ENCODE measurements at places on chromosomes 11 and 22.

DNA sequence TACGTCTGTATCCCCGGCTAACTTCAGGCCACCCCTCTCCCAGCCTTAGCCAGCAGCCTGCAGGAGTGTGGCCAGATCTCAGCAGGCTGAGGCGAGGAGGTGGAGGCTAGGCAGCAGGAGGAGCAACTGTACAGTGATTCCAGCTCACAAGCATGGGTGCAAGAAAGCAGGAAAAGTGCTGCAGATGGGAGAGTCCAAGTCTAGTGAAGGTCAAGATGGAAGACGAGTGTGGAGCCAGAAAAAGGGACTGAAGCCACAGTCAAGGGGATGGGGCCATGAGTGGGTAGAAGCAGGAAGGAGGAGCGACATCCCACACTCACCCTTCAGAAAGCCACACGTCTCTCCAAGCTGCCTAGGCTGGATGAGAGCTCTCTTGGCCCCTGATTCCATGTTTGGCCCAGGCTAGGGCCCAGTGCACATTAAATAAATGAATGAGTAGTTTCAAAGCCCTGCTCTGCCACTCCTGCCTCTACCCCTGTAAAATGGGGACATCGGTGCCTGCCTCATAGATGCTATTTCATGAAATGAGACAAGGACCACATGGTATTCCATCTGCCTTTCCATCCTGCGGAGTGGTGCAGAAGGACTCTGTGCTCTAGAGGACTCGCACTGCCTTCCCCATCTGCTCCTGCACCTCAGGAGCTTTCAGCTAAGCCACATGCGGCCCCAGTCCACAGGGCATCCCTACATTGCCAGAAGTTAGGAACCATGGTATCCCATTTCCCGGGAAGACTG, 2.9 kb downstream of the YDJC start:
- no peak for DNase-seq
- H3K4me1 ChIP-seq, result peaks cover 24% of the 10 kb centered on the region
- peaks cover 11% of the 10 kb centered on the region for H3K27me3 ChIP-seq
- peaks cover 18% of the 10 kb centered on the region for H3K36me3 ChIP-seq
- peak overlapping the region; percentile 42 for H3K27ac ChIP-seq

DNA sequence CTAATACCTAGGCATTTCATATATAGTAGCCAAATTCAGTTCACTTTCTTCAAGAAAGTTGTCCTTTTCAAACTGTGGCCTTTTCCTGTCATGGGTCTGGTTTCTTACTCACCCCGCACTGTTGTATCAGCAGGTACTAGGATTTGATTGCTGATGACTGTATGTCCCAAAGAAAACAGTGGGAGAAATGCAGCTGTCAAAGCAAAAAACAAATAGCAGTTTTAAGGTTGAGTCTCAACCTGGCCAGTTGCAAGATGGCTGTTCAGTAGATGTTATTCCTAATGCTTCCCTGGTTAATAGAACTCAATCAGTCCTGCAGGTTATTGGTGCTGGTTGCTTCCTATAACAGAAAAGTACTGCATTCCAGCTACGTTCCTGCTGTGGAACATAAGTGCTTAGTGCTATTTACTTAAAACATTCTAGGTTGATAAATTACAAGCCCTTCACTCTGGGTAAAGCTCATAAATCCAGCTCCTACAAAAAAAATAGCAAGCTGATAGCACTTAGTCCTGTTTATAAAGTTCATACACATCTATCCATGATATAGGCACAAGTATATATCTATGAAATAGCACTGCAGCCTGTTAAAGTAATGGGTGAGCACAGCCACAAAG, 26.6 kb downstream of the NF2 start:
- H3K27me3 ChIP-seq, result no peaks in the 10 kb centered on the region
- DNase-seq, result no peak
- no peak overlapping the region for H3K4me3 ChIP-seq
- H3K36me3 ChIP-seq, result no peaks in the 10 kb centered on the region
- H3K27ac ChIP-seq, result peak overlapping the region; percentile 34
- H3K4me1 ChIP-seq, result peaks cover 38% of the 10 kb centered on the region

GRCh38 chr11:57327721-57328120, 3.0 kb upstream of the TNKS1BP1 start:
- H3K4me1 ChIP-seq, result peaks cover 28% of the 10 kb centered on the region
- peaks cover 68% of the 10 kb centered on the region for H3K36me3 ChIP-seq
- H3K27ac ChIP-seq, result peak overlapping the region; percentile 32
- H3K4me3 ChIP-seq, result no peak overlapping the region

DNA sequence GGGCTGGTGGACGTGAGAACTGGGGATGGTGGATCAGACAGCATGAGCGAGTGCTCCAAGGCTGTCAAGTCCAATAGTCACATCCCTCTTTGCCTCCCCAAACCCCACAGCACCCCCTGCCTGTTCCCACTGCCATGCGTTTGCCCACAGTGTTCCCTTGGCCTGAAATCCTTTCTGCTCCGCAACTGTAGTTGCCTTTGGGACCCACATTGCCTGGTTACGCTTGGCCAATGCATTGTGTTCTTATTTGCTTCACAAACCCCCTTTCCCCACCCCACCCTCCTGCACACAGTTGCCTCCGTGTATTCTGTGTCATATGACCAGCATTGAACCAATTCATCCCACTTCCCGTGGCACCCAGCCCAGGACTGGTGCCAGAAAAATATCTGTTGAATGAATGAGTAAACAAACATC, 2.1 kb upstream of the KIAA0930 start:
- peaks cover 23% of the 10 kb centered on the region for H3K27me3 ChIP-seq
- DNase-seq, result no peak
- H3K27ac ChIP-seq, result no peak overlapping the region

GRCh38 chr11:109424901-109425300, 2.9 kb downstream of the C11orf87 start:
- H3K27ac ChIP-seq, result no peak overlapping the region
- peaks cover 57% of the 10 kb centered on the region for H3K27me3 ChIP-seq
- H3K4me1 ChIP-seq, result peaks cover 12% of the 10 kb centered on the region
- no peak overlapping the region for H3K4me3 ChIP-seq

GRCh38 chr11:31805037-31805628, 6.0 kb downstream of the PAX6 start:
- peak; percentile 61 for DNase-seq
- peaks cover 100% of the 10 kb centered on the region for H3K27me3 ChIP-seq
- peaks cover 78% of the 10 kb centered on the region for H3K4me1 ChIP-seq
- H3K4me3 ChIP-seq, result peak overlapping the region; percentile 69
- H3K27ac ChIP-seq, result no peak overlapping the region
- no peaks in the 10 kb centered on the region for H3K36me3 ChIP-seq

GRCh38 chr11:12631651-12632050, 42.6 kb upstream of the TEAD1 start:
- H3K27me3 ChIP-seq, result no peaks in the 10 kb centered on the region
- H3K27ac ChIP-seq, result no peak overlapping the region
- no peaks in the 10 kb centered on the region for H3K36me3 ChIP-seq
- H3K4me3 ChIP-seq, result no peak overlapping the region
- DNase-seq, result no peak

- H3K4me3 ChIP-seq, result no peak overlapping the region
- H3K27ac ChIP-seq, result no peak overlapping the region
- H3K4me1 ChIP-seq, result peaks cover 4% of the 10 kb centered on the region
- DNase-seq, result no peak
These were observed 101.1 kb upstream of the FAT3 start for GRCh38 chr11:92123540-92123939.

DNA sequence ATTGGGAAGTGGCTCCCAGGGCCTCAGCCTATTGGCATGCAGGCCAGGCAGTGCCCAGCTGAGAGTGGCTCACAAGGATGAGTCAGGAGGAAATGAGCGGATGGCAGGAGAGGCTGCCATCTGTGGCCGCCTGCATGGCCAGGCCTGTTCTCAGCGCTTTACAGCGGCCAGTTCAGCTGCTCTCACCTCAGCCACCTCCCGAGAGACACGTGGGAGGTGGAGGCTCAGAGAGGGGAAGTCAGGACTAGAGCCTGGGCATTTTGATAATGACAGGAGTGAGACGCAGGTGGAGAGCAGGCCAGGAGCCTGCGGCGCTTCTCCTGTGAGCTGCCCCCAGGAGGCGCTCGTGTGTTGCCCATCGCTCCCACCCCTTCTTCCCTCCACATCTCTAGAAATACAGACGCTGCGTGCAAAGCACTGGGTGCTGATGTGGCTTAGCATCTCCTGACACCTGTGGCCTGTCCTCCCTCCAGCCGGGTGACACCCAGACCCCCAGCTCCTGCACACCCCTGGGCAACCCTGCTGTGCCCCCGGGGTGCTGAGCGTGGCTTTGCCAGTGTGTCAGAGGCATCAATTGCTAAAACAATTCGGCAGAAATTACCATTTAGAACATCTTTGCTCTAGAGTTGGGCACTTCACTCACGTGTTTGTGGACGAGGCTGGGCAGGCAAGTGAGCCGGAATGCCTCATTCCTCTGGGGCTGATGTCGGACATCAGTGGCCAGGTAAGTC, 21.4 kb upstream of the PANX2 start:
- H3K4me3 ChIP-seq, result no peak overlapping the region
- no peaks in the 10 kb centered on the region for H3K27me3 ChIP-seq
- no peak overlapping the region for H3K27ac ChIP-seq
- peak; percentile 74 for DNase-seq
- no peaks in the 10 kb centered on the region for H3K36me3 ChIP-seq

DNA sequence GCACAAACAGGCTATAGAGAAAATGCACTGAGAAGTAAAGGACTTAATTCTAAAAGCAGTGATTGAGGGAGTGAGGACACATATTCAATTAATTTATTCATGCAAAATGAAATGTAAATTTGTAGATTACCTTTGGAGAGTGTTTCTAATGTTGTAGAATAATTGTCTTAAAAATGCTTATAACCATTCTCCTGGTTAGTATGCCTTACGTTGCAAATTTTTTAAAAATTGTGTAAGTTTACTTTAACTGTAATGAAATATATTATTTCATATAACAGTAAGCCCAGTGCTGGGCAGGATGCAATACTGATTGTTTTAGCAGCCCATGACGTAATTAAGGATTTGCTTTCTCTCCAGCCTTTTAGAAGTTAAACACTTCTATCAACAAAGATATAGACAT, 26.6 kb downstream of the OR52E1 start:
- no peaks in the 10 kb centered on the region for H3K4me1 ChIP-seq
- H3K27me3 ChIP-seq, result peaks cover 2% of the 10 kb centered on the region
- no peak overlapping the region for H3K27ac ChIP-seq
- DNase-seq, result no peak
- H3K36me3 ChIP-seq, result no peaks in the 10 kb centered on the region

DNA sequence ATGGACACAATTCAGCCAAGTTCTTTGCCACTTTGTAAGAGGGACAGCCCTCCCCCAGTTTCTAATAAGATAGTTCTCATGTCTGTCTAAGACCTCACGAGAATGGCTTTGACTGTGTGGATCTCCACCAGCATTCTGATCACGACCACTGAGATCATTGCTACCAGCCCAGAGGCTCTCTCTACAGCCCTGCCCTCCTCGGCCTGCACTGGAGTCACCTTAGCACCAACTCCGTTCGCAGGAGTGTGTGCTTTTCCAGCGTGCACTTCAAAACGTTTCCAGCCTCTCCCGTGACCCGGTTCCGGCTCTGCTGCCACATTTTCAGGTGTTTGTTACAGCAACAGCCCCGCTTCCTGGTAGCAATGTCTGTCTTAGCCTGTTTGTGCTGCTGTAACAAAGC, 26.2 kb downstream of the TSPAN32 start:
- DNase-seq, result no peak
- H3K27me3 ChIP-seq, result peaks cover 32% of the 10 kb centered on the region
- no peak overlapping the region for H3K27ac ChIP-seq
- no peak overlapping the region for H3K4me3 ChIP-seq
- H3K4me1 ChIP-seq, result no peaks in the 10 kb centered on the region

- DNase-seq, result peak; percentile 57
- H3K27me3 ChIP-seq, result no peaks in the 10 kb centered on the region
- peaks cover 9% of the 10 kb centered on the region for H3K36me3 ChIP-seq
- H3K4me1 ChIP-seq, result peaks cover 61% of the 10 kb centered on the region
- H3K27ac ChIP-seq, result no peak overlapping the region
- H3K4me3 ChIP-seq, result peak overlapping the region; percentile 88
These were observed 450 bp downstream of the ZBTB44 start for GRCh38 chr11:130314184-130314749.

- no peak overlapping the region for H3K27ac ChIP-seq
- peaks cover 8% of the 10 kb centered on the region for H3K4me1 ChIP-seq
- H3K27me3 ChIP-seq, result no peaks in the 10 kb centered on the region
- no peak for DNase-seq
- no peak overlapping the region for H3K4me3 ChIP-seq
- H3K36me3 ChIP-seq, result no peaks in the 10 kb centered on the region
These were observed 98.9 kb downstream of the TRAF6 start for GRCh38 chr11:36411202-36411640.

GRCh38 chr22:40728731-40729189, 49.5 kb downstream of the MCHR1 start:
- peaks cover 2% of the 10 kb centered on the region for H3K36me3 ChIP-seq
- no peak for DNase-seq
- H3K4me3 ChIP-seq, result no peak overlapping the region
- peak overlapping the region; percentile 83 for H3K27ac ChIP-seq
- H3K4me1 ChIP-seq, result peaks cover 45% of the 10 kb centered on the region

GRCh38 chr22:50169774-50170341, 673 bp upstream of the PANX2 start:
- H3K4me3 ChIP-seq, result peak overlapping the region; percentile 52
- no peaks in the 10 kb centered on the region for H3K36me3 ChIP-seq
- H3K27me3 ChIP-seq, result peaks cover 25% of the 10 kb centered on the region
- no peak for DNase-seq
- H3K27ac ChIP-seq, result no peak overlapping the region
- H3K4me1 ChIP-seq, result peaks cover 3% of the 10 kb centered on the region

GRCh38 chr11:26193694-26194365, 138.1 kb upstream of the ANO3 start:
- no peaks in the 10 kb centered on the region for H3K36me3 ChIP-seq
- no peak for DNase-seq
- H3K27ac ChIP-seq, result no peak overlapping the region
- H3K4me3 ChIP-seq, result no peak overlapping the region
- H3K27me3 ChIP-seq, result no peaks in the 10 kb centered on the region

GRCh38 chr11:77127235-77127911, 673 bp upstream of the MYO7A start:
- peak; percentile 73 for DNase-seq
- H3K4me1 ChIP-seq, result peaks cover 21% of the 10 kb centered on the region
- no peak overlapping the region for H3K27ac ChIP-seq

DNA sequence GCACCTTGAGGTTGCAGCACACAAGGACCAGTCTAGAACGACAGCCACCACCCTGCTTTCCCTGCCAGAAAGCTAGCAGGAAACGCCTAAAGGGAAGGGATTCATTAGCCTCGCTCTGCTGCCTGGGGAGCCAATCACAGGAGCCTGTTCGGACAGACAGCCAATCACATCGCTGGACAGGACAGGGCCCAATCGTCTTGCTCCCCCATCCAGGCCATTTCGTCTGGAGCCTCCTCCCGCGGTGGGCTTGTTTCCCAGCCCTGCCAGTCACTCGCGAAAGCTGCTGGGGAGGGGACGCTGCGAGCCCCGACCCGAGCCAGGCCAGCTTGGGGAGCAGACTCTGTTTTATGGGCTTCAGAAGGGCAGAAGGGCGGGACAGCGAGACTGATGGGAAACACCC, 79.8 kb upstream of the NCAM1 start:
- H3K36me3 ChIP-seq, result no peaks in the 10 kb centered on the region
- peak; percentile 74 for DNase-seq
- H3K27me3 ChIP-seq, result peaks cover 9% of the 10 kb centered on the region
- H3K4me1 ChIP-seq, result peaks cover 17% of the 10 kb centered on the region
- no peak overlapping the region for H3K27ac ChIP-seq

DNA sequence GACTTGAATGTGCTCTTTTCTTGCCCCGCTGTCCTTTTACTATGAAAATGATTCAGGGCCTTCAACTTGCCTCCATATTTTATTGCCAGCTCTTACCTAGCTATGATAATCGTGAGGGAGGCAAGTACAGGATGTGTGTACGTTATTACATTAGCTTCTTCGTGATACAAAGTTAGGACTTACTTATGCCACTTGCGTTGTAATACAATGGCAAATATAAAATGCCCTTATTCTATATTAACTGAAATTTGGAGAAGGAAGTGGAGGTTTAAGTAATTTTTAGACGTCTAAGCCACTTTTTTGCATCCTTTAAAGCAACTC, 10.8 kb upstream of the CCT8L2 start:
- no peak overlapping the region for H3K27ac ChIP-seq
- H3K4me3 ChIP-seq, result no peak overlapping the region
- H3K27me3 ChIP-seq, result peaks cover 11% of the 10 kb centered on the region
- peaks cover 55% of the 10 kb centered on the region for H3K36me3 ChIP-seq
- no peaks in the 10 kb centered on the region for H3K4me1 ChIP-seq
